GM12865 (cell line): ENCODE measurements at places on chromosomes 1 and 21.

DNA sequence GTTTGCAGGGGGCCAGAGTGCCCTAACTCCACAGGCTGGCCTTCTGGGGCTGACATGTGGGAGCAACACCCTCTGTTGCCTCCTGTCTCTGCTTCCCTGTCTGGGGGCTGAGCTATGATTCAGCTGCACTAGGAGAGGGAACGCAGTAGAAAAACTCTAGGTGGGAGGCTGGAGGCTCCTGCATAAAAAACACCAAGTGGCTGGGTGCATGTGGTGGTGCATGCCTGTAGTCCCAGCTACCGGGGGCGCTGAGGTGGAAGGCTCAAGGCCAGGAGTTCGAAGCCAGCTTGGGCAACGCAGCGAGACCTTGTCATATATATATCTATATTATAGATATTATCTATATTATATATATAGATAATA is 5.6 kb downstream of the KIF17 start:
- DNase-seq: no peak

DNA sequence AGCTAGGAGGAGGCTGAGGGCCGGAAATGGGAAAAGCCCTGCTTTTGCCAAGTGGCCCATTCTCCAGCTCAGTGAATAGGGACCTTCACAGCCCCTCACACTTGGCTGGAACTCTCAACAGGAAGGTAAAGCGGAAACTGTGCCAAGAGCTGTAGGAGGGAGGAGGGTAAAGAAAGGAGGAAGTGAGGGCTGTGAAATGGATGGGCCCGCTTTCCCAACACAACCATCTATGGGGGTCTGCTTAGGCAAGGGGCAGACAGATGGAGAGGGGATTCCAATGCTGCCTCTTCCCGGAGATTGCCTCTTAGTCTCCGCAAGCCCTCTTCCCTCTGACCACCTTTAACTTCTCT is 5.2 kb downstream of the INKA2 start:
- no peak for DNase-seq

DNA sequence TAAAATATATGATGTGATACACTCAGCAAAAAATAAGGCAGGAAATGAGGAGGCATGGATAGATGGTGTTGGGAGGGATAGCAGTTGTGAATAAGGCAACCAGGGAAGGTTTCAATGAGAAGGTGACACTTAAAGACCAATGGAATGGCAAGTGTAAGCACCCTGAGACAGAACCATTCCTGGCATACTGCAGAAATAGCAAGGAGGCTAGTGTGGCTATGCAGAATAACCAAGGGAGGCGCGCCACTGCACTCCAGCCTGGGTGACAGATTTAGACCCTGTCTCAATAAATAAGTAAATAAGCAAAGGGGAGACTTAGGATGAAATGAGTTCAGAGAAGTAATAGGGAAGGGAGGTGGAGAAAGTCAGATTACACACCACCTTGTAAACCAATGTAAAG is 113.9 kb downstream of the TOMM20 start:
- DNase-seq: no peak

DNA sequence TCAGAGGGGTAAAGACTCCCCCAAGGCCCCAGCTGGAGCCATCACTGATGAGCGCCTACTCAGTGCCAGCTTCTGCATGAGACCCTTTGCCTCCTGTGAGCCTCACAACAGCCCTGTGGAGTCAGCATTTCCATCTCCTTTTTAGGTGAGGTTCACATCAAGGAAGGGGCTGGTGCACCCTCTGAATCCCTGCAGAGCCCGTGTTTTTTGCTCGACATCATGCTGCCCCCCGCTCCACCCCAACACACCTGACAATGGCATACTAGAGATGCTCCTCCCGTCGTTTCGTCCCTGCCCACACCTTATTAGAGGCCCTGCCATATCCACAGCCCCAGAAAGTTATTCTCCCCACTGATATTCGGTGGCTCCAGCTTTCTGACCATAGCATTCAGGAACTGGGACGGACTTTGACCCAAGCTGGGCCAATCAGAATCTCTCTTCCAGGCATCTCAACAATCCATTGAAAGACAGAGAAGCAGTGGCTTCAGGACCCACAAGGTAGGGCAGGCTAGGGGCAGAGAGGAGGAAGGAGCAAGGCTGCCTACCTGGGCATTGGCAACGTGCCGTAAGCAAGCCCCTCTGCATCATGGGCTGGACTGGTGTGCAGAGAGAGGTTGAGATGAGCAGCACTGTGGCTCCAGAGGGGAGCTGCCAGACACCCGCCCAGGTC is 32.7 kb downstream of the EPHA10 start:
- no peak for DNase-seq

- no peak for DNase-seq
These were observed 34.9 kb downstream of the AHDC1 start for GRCh38 chr1:27569088-27569460.

DNA sequence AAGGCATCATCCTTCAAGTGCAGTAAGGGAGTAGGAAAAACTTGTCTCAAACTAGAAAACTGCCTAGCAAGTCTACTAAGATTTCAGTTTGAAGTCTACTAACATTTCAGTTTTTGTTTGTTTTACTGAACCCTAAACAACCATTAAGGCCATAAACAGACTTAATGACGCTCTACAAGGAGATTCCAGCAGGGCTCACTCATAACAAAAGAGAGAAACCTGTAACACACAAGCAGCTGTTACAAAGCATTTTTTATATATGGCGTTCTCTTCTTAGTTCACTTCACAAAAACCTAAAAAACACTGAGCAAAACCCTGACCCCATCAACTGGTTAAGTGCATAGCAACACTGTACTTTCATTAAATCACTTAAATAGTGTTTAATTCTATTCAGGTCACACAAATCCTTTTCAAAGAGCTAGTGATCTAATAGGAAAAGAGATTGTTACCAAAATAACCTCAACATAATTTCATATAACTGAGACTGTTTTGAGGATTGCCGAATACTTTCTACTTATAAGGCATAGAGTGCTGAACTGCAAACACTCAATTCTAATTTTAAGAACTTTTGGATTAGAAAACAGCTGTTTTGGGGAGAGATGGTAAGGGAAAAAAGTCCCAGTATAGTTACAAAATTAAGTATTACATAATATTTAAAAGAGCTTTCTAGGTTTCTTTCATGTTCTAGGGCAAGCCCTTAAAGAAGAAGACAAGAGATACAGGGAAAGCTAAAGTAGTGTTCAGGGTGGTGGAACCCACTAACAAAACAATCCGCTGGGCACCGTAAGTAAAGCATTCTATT is 1.4 kb downstream of the B3GALNT2 start:
- peak; percentile 58 for DNase-seq

- no peak for DNase-seq
These were observed 54.9 kb downstream of the MDM4 start for GRCh38 chr1:204571128-204571527.

- no peak for DNase-seq
These were observed 55.5 kb upstream of the EDN2 start for GRCh38 chr1:41539999-41540398.

GRCh38 chr1:26900815-26901511 is 696 bp upstream of the GPATCH3 start:
- no peak for DNase-seq

- no peak for DNase-seq
These were observed 18.3 kb downstream of the HYI start for GRCh38 chr1:43435146-43436145.

DNA sequence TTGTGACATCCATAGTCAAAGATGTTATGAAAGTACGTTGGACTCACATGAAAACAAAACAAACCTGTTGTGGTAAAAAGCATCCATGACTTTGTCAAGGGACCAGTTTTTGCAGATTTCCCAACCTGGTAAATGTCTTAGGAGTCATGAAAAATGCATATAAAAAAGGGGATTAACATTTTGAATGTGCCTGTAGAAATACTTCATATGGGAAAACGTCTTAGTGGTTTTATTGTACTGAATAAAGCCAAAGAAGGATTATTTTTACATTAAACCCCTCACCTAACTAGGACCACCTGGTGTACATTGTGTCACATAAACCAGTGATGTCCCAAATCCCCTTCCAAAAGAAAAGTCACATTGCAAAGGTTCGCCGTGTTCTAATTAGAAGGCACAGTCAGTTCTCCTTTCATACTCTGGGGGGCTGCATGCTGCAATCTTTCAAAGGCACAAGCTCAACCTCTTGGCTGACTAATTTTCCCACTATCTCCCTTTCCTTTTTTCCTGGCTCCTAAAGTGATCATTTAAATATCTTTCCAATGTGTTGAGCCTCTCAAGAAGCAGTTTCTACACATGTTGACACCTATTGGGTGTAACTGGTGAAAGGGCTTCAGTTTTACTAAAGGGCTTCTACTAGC is 119.8 kb upstream of the SPAG17 start:
- peak; percentile 18 for DNase-seq

GRCh38 chr1:214983126-214983869 is 99.2 kb upstream of the KCNK2 start:
- no peak for DNase-seq

DNA sequence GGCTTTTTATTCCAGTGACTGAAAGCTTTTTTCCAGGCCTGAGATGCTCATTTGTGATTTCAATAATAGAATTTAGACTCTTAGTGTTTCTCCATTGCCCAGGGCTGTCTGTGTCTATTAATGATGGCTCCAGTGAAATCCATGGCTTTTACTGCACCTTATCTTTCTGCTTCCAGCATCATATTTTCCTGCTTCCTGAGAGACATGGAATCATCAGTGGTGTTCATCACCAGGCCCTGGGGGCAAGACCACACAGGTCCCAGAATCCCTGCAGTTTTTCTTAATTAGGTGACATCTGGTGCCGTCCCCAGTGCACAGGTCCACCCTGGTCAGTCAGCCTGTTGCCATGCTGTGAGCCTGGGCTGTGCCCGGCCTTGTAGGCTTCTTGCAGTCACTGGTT is 15.5 kb downstream of the NT5C1A start:
- DNase-seq: no peak

- no peak for DNase-seq
These were observed 17.3 kb downstream of the RHBG start for GRCh38 chr1:156386134-156386901.

DNA sequence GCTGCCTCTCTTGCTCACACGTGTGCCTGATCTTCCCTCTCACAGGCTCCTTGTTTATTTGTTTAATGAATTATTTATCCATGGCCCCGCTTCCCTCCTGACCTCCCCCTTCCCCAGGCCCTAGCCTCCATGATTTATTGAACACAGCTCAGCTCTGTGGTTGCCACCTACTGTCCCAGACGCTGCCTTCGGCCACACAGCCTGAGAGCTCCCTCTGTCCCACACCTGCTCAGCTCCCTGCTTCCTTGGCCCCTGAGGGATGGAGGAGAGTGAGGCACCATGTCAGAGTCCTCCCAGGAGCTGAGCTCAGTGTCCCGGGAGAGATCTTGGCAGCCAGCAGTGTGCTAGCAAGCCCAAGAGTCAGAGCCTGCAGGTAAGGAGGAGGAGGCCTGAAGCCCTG is 3.1 kb upstream of the EFNA3 start:
- DNase-seq: no peak

DNA sequence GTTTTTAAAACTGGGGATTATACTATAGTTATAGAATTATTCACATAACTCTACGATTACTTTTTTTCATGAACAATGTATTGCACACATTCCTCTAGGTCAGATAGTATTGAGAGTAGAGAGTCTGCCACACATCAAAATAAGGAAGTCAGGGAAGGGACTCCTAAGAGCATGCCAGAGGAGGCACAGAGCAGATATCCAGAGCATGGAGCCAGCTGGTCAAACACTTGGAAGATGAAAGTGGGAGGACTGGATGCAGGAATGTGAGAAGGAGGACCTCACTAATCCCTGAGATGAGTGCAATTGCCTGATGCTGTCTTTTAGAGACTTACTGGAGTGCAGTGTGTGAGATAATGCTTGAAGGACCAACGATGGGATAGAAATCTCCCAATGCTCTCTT is 9.6 kb upstream of the RFX5 start:
- no peak for DNase-seq

DNA sequence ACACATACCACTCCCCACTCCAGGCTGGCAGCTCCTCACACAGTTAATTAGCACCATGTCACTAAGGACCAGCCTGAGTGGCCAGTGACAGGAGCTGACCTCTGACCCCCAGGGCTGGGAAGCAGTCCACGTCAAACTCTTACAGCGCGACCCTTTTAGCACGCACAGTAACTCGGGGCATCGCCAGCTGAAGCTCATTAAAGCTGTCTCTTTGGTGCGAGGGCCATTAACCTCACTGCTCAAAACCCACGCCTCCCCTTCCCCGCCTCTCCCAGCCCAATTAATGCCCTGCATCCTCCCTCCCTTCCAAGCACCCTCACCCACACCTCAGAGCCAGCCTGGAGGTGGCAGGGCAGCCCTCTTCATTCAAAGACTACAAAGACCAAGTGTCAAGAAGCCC is 31.7 kb downstream of the DMAP1 start:
- no peak for DNase-seq

- peak; percentile 66 for DNase-seq
These were observed 1048.1 kb downstream of the BRINP3 start for GRCh38 chr1:189429610-189430009.

DNA sequence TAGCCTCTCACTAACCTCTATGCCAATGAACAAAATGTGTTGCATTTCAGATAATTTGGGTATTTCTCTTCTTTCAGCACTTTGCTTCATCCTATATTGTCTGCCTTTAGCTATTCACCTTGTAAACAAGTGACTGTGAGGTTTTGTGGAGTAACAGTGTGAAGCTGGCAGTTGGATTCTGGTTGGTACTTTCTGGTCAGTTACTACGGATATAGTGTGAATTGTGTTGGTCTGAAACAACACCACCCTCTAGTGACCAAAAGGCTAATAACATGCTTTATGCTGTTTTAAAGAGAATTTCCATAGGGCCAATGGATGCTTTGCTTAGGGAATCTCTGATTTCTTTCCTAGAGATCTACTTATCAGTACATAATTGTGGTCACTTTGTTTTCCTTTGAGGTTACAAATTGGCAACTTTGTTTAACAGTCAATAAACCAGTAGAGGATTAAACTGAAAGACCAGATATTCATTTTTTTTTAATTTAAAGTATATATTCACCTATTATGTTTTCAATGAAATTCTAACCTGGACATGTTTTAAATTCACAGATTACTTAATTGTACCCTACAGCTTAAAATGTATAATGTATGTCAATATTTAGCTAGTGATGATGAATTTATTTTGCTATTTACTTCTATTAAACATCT is 2.5 kb upstream of the PTGER3 start:
- peak; percentile 67 for DNase-seq

DNA sequence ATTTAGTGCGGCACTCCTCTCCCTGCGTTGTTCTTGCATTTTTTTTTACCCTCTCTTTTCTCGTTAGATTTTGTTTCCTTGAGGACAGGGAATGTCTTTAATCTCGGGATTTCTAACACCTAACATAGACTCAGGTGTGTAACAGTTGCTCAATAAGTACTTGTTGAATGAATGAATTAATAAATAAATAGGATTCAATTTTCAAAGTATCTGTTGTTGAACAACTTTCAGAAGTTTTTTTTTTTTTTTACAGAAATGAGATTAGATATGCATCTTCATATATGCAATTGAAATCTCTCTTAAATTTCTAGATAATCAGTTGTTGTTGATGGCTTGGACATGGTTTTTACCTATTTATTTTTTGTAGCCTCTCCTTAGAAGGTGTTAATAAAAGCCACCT is 83.1 kb downstream of the ROR1 start:
- no peak for DNase-seq

DNA sequence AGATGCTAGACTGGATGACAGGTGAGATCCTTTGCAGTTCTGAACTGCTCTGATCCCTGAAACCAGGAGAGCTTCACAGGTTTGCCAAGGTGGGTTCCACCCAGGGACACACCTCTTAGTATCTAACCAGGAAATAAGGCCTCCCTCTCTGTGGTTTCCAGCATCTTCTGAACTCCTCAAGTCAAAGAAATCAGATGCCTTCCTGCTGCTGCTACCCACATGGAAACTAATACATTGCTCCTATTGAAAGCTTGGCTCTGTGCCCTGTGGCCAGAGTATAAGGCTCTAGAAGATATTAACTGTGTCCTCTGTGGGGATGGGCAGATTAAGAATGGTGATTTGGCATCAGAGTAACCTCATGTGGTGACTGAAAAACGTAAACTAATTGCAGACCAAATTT is 75.0 kb upstream of the MRPS6 start:
- DNase-seq: no peak
